Upper lobe of left lung (tissue), 6 donors: ENCODE measurements at places on chromosomes 16 and 17. TPM values are rescaled to one million over a fixed set of nuclear protein-coding genes. Genes with fewer than 3 reads are reported as not detected.

Gene BORCS6
- 12.5 TPM for total RNA-seq

Gene KCNG4
- not detected for total RNA-seq

Gene KRT24
- total RNA-seq: not detected

Gene LRRC46
- total RNA-seq: 8.7 TPM

Gene IGF2BP1
- 1.3 TPM for total RNA-seq

Gene SLC5A10
- total RNA-seq: not detected

Gene TK1
- 4.2 TPM for total RNA-seq

Gene CDRT15
- total RNA-seq: not detected

Gene ATP2C2
- total RNA-seq: 49.7 TPM

Gene SSTR5
- not detected for total RNA-seq
